Endothelial cell of umbilical vein (primary cell): ENCODE measurements at places on chromosomes 5 and 9.

GRCh38 chr5:181087309-181087708, 43.7 kb downstream of the OR2V1 start:
- no peaks in the 10 kb centered on the region for H3K36me3 ChIP-seq
- H3K4me3 ChIP-seq, result no peak overlapping the region
- no peaks in the 10 kb centered on the region for H3K4me1 ChIP-seq

DNA sequence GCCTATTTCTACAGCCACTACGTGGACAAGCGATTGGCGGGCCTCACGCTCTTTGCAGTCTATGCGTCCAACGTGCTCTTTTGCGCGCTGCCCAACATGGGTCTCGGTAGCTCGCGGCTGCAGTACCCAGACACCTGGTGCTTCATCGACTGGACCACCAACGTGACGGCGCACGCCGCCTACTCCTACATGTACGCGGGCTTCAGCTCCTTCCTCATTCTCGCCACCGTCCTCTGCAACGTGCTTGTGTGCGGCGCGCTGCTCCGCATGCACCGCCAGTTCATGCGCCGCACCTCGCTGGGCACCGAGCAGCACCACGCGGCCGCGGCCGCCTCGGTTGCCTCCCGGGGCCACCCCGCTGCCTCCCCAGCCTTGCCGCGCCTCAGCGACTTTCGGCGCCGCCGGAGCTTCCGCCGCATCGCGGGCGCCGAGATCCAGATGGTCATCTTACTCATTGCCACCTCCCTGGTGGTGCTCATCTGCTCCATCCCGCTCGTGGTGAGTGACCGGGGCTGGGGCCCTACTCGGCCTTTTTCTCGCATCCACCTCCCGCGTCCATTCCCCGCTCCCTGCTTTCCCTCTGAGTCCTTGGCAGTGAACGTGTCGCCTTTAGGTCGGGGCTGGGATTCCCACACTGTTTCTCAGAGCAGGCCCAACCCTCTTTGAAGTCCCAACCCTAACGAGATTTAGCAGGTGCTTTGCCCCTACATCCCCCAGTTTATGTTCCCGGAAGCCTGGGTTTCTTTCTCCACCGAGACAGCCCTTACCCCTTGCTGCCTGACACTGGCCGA, 1.8 kb downstream of the PTGER4 start:
- DNase-seq, result peak; percentile 60
- H3K4me1 ChIP-seq, result peaks cover 44% of the 10 kb centered on the region
- peaks cover 8% of the 10 kb centered on the region for H3K36me3 ChIP-seq
- H3K27ac ChIP-seq, result peak overlapping the region; percentile 67

DNA sequence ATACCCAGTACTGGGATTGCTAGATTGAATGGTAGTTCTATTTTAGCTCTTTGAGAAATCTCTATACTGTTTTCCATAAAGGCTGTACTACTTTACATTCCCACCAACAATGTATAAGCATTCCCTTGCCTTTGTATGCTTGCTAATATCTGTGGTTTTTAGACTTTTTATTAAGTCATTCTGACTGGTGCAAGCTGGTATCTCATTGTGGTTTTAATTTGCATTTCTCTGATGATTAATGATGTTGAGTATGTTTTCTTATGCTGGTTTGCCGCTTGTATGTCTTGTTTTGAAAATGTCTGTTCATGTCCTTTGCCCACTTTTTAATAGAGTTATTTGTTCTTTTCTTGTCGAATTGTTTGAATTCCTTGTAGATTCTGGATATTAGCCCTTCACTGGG, 512.7 kb upstream of the PAPPA start:
- H3K36me3 ChIP-seq, result no peaks in the 10 kb centered on the region
- DNase-seq, result no peak
- no peaks in the 10 kb centered on the region for H3K4me1 ChIP-seq
- H3K27ac ChIP-seq, result no peak overlapping the region
- H3K27me3 ChIP-seq, result no peaks in the 10 kb centered on the region
- no peak overlapping the region for H3K4me3 ChIP-seq

- H3K4me3 ChIP-seq, result no peak overlapping the region
- H3K4me1 ChIP-seq, result peaks cover 6% of the 10 kb centered on the region
- H3K36me3 ChIP-seq, result no peaks in the 10 kb centered on the region
Measured at GRCh38 chr5:97231025-97231636, 48.1 kb upstream of the RIOK2 start.

- no peaks in the 10 kb centered on the region for H3K27me3 ChIP-seq
- no peaks in the 10 kb centered on the region for H3K36me3 ChIP-seq
- no peaks in the 10 kb centered on the region for H3K4me1 ChIP-seq
- no peak overlapping the region for H3K27ac ChIP-seq
Measured at GRCh38 chr9:115847216-115847615, 306.4 kb upstream of the PAPPA start.

DNA sequence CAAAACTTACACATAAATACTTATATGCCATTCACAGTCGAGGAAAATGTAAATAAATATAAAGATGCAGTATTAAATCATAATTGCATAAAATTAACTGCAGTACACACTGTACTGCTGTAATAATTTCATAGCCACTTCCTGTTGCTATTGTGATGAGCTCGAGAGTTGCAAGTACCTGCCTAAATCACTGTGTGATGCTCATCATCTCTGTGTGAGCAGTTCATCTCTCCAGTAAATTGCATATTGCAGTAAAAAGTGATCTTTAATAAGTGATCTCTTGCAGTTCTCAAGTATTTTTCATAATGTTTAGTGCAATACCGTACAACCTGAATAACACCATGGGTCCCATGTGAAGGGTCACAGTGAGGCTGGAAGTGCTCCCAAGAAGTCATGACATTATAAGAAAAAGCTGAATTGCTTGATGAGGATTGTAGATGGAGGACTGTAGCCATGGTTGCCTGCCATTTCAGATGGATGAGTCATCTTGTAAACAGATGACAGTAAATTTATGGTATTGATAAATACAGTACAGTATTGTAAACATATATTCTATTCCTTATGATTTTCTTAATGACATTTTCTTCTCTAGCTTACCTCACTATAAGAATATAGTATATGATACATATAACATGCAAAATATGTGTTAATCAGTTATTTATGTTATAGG, 34.9 kb downstream of the SYK start:
- no peak for DNase-seq
- no peaks in the 10 kb centered on the region for H3K27me3 ChIP-seq
- no peaks in the 10 kb centered on the region for H3K4me1 ChIP-seq
- H3K4me3 ChIP-seq, result no peak overlapping the region
- no peak overlapping the region for H3K27ac ChIP-seq

GRCh38 chr9:34419716-34420504, 38.5 kb downstream of the FAM219A start:
- H3K27me3 ChIP-seq, result no peaks in the 10 kb centered on the region
- H3K27ac ChIP-seq, result no peak overlapping the region
- no peaks in the 10 kb centered on the region for H3K36me3 ChIP-seq
- peaks cover 11% of the 10 kb centered on the region for H3K4me1 ChIP-seq
- DNase-seq, result peak; percentile 22

DNA sequence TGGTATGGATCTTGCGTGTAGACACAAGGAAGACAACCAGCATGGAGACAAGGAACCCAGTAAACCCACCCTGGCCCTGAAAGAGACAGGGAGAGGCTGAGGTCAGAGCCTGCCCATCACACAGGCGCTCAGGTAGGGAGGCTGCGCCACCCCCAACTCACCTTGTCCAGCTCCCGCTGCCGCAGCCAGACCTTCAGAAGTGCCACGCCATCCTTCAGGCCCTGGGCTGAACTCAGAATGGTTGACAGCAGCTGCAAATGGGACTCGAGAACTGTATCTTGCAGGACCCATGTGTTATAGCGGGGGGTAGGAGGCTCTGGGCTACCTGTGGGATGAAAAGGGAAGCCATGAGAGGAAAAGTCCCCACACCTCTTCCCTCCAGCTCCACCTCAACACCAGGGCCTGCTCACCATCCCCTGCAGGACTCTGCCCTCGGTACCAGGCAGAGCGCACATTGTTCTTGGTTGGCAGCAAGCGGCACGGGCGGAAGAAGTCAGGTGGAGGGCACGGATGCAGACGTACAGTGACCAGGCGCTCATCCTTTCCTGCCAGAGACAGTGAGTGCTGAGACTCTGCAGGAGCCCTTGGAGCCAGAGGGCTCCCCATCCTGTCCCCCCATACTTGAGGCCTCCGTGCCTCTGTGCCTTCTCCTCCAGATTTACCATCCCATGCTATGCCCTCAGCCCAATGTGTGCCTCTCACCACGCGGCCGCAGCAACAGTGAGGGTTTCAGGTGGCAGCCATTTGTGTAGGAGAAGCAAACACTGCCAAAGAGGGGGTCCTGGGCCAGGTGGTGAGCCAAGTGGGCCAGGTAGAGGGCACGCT, 4.7 kb downstream of the NOL6 start:
- H3K4me1 ChIP-seq, result peaks cover 13% of the 10 kb centered on the region
- H3K4me3 ChIP-seq, result no peak overlapping the region
- H3K27me3 ChIP-seq, result no peaks in the 10 kb centered on the region

GRCh38 chr5:67969176-67969575, 246.4 kb upstream of the PIK3R1 start:
- DNase-seq, result no peak
- no peak overlapping the region for H3K4me3 ChIP-seq
- H3K27ac ChIP-seq, result no peak overlapping the region
- H3K36me3 ChIP-seq, result no peaks in the 10 kb centered on the region

- no peak overlapping the region for H3K4me3 ChIP-seq
- DNase-seq, result no peak
- H3K27ac ChIP-seq, result no peak overlapping the region
- H3K27me3 ChIP-seq, result peaks cover 3% of the 10 kb centered on the region
- H3K4me1 ChIP-seq, result no peaks in the 10 kb centered on the region
Measured at GRCh38 chr9:84285381-84285780, 55.2 kb downstream of the SLC28A3 start.

- no peak overlapping the region for H3K4me3 ChIP-seq
- H3K27me3 ChIP-seq, result peaks cover 30% of the 10 kb centered on the region
- no peak overlapping the region for H3K27ac ChIP-seq
- no peak for DNase-seq
- H3K4me1 ChIP-seq, result no peaks in the 10 kb centered on the region
Measured at GRCh38 chr5:14998491-14998890, 126.9 kb upstream of the ANKH start.

- H3K36me3 ChIP-seq, result no peaks in the 10 kb centered on the region
- H3K4me1 ChIP-seq, result no peaks in the 10 kb centered on the region
- H3K4me3 ChIP-seq, result no peak overlapping the region
- H3K27me3 ChIP-seq, result no peaks in the 10 kb centered on the region
- DNase-seq, result no peak
- H3K27ac ChIP-seq, result no peak overlapping the region
Measured at GRCh38 chr5:123597018-123597417, 85.0 kb downstream of the CSNK1G3 start.

DNA sequence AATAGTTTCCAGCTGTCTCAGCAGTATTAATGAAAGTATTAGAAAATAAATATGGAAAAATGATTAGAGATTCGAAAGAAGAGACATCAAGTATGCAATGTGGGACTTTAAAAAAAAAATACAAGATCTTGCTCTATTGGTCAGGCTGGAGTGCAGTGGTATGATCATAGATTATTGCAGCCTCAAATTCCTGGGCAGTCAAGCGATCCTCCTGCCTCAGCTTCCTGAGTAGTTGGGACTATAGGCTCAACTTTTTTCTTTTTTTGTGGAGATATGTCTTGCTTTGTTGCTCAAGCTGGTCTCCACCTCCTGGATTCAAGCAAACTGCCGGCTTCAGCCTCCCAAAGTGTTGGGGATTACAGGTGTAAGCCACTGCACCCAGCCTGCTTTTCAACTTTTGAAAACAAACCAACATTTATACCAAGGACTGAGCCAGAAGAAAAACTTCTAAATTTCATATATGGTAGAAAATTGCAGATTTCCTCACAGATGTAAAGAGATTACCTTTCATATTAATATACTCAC, 323.1 kb downstream of the ADGRV1 start:
- no peaks in the 10 kb centered on the region for H3K36me3 ChIP-seq
- H3K4me3 ChIP-seq, result no peak overlapping the region
- H3K27me3 ChIP-seq, result no peaks in the 10 kb centered on the region
- H3K27ac ChIP-seq, result no peak overlapping the region
- peaks cover 16% of the 10 kb centered on the region for H3K4me1 ChIP-seq

DNA sequence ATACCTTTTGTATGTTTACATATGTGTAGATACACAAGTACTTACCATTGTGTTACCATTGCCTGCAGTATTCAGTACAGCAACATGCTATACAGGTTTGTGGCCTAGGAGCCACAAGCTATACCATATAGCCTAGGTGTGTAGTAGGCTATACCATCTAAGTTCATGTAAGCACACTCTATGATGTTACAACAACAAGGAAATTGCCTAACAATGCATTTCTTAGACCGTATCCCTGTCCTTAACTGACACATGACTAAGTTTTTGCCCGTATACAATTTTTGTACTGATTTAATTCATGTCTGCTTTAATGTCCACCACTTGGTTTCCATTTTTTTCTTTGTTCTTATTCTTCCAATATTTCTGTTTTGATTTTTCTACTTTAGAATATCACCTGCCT, 18.5 kb downstream of the TNPO1 start:
- peaks cover 2% of the 10 kb centered on the region for H3K36me3 ChIP-seq
- H3K4me1 ChIP-seq, result peaks cover 29% of the 10 kb centered on the region
- no peak overlapping the region for H3K4me3 ChIP-seq
- DNase-seq, result no peak
- no peaks in the 10 kb centered on the region for H3K27me3 ChIP-seq

DNA sequence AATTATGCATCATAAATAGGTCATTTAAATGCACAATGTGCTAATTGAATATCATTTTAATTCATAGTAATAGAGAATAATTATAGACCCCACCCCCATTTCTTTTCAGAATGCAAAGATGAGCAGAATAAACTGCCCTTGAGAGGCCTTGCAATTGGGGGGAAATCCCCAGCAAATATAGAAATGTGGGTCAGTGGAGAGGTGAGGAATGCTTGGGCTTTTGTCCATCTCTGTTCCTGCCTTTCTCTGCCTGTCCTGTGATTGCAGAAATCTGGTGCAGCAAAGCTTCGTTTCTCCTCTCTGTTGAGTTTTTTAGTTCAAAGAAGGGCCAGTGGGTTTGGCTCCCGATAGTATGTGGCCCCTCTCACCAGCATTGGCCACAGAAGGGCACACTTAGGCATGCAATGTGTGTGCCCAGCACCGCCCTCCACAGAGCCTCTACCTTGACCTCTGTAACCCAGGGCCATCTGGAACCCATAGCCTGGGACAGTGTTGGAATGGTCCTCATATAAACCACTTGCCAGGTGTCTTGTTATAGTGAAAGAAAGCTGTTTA, 164.2 kb downstream of the SEMA6A start:
- no peak overlapping the region for H3K4me3 ChIP-seq
- no peaks in the 10 kb centered on the region for H3K36me3 ChIP-seq
- H3K27me3 ChIP-seq, result no peaks in the 10 kb centered on the region
- H3K4me1 ChIP-seq, result no peaks in the 10 kb centered on the region

GRCh38 chr5:134549714-134550113, 24.2 kb downstream of the JADE2 start:
- no peak overlapping the region for H3K4me3 ChIP-seq
- peaks cover 53% of the 10 kb centered on the region for H3K4me1 ChIP-seq
- H3K27ac ChIP-seq, result no peak overlapping the region
- peak; percentile 8 for DNase-seq
- H3K27me3 ChIP-seq, result no peaks in the 10 kb centered on the region
